CD4-positive, alpha-beta T cell treated with Interleukin-10 for 1 hour (primary cell): ENCODE measurements at places on chromosomes 5 and 9.
A peak's percentile ranks its signal among the peaks of the same experiment; 100 is the strongest.

DNA sequence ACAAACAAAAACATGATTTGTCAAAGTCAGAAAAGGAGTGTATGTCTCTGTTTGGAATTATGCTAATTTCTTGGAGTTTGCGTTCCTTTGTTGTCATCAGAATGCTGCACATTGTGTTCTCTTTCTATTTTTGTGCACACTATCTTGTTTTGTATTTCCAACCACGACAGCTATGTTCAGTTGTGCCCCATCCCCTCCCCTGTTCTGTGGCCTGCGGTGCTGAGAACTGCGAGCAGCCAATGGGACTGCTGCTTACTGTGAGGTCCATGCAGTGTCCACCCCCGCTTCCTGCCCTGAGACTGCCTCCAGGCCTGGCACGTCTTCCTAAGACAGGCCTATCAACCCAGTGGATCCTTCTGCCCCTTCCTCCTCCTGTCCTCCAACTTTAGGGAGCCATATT lies 76.8 kb downstream of the PALM2AKAP2 start:
- no peak for DNase-seq

DNA sequence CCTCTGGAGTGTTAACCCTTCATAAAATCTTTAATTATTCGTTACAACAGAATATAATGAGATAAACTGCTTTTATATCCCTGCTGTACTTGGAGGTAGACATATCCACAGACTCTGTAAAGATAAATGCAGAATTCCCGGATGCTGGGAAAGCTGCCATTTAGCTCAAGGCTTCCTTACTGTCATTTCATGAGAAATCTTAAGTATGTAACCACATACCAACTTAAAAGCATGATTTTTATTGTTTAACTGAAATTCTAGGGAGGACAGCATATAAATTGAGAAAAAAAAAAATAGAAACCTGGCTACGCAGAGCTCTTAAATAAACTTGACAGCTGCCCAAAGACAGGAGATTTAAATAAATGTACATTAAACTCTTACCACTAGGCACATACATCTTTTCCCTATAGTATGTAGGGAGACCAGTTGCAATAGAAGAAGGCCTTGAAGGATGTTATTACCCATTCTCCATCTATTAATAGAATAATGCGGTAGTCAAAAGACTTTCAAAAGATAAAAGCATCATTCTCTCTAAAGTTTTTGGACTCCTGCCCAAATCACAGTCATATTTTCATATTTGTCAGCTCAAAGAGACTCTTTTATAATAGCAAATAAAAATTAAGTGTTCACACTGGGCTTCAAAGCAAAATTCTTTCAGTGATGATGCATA lies 373.8 kb downstream of the NDUFS4 start:
- DNase-seq, result no peak

GRCh38 chr5:62306896-62307689 lies 1.1 kb downstream of the KIF2A start:
- peak; percentile 63 for DNase-seq

GRCh38 chr9:136974817-136975535 lies 2.3 kb upstream of the PTGDS start:
- DNase-seq, result no peak

DNA sequence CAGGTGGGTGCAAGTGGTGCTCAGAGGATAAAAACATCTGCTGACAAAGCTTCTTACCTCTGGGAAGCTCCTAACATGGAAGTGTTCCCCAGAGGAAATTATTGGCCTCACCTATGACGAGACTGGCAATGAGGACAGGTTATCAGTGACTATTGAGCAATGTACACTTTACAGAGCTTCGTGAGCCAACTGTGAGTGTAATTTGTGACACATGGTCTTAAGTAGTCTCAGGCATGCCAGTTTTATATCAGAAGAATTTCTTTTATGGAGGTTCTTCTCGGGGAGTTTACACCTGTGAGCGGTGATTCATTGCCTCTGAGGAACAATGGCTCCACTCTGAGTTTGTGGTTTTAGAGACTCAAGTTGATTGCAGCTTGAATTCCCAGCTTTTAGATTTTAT lies 11.3 kb downstream of the ANKDD1B start:
- DNase-seq, result no peak

DNA sequence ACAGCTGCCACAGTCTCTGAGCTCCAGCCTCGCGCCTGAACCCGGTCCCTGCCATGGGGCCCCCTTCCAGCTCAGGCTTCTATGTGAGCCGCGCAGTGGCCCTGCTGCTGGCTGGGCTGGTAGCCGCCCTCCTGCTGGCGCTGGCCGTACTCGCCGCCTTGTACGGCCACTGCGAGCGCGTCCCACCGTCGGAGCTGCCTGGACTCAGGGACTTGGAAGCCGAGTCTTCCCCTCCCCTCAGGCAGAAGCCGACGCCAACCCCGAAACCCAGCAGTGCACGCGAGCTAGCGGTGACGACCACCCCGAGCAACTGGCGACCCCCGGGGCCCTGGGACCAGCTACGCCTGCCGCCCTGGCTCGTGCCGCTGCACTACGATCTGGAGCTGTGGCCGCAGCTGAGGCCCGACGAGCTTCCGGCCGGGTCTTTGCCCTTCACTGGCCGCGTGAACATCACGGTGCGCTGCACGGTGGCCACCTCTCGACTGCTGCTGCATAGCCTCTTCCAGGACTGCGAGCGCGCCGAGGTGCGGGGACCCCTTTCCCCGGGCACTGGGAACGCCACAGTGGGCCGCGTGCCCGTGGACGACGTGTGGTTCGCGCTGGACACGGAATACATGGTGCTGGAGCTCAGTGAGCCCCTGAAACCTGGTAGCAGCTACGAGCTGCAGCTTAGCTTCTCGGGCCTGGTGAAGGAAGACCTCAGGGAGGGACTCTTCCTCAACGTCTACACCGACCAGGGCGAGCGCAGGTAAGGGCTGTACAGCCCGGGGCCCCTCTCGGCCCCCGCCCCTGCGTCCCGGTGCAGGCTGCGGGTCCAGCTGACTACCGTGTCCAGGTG lies 509 bp downstream of the LVRN start:
- DNase-seq, result no peak

GRCh38 chr5:92758552-92758951 lies 822.5 kb downstream of the NR2F1-AS1 start:
- no peak for DNase-seq

- DNase-seq, result no peak
Observed at GRCh38 chr5:178786417-178786816, 56.0 kb upstream of the ZNF354A start.

DNA sequence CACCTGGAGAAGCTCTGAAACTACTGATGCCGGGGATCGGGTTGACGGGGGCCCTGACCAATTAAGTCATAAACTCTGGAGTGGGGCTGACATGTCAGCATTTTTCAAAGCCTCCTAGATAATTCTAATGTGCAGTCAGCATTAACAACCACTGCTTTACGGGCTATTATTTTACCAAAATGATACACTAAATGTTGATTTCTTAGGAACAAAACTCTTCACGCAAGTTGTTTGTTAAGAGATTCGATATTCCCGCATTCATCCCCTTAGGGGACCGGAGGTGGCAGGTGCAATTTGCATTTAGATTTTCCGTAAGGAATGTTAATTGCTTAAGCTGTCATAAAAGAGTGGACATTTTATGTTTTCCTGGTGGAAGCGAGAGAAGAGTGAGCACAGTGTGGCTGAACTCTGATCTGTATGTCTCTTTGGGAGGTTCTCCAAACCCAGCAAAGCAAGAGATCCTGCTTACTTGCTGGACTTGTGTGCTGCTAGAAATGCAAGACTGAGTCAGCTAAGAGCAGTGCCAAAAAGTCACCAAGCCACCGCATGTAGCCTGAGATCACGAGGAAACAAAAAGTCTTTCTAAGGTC lies 77.6 kb downstream of the UGCG start:
- no peak for DNase-seq

DNA sequence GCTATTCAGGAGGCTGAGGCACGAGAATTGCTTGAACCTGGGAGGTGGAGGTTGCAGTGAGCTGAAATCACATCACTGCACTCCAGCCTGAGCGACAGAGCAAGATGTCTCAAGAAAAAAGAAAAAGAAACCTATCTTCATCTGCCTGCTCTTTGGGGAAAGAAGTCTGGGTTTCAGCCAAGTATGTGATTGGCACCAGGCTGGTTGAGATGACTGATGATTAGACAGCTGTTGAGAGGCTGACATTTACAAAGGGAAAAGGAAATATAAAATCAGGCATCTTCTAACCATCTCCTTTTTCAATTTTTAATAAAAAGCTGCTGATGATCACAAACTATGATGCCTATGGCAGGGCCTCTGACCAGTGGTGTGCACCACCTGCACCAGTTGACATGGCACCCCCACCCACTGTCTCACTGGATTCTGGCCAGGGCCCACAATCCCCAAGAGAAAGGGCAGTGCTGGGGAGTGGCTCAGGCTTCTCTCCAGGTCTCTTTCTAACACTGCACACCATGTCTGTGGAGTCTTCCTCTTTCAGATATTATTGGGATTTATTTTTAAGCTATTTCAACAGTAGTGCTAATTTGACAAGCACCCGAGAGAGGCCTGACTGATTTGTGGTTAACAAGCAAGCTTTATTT lies 17.2 kb upstream of the C5orf15 start:
- no peak for DNase-seq

- no peak for DNase-seq
Observed at GRCh38 chr5:58670582-58670981, 87.7 kb downstream of the RAB3C start.

DNA sequence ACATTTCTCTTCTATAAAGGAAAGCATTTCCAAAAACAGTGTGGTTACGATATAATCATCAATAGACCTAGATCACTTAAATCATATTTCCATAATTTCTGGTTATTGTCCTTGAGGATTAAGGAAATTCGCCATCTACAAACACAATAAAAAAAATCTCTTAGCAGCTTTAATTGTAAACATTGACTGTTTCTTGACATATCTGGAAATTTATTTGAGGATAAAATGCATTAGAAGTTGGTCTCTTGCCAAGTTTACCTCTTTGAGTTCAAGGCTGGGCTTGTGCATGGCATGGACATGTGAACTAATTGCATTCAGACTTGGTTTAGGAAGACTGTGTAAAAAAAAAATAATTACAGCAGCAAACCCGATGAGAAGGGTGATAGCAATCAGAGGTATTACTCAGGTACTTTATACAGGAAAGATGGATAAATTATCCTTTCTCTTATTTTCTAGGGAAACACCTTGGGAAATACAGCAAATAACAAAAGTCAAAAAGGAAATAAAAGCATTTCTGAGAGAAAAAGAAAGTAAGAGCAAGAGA lies 237.9 kb downstream of the SLF1 start:
- no peak for DNase-seq

GRCh38 chr9:38039907-38040682 lies 28.9 kb downstream of the SHB start:
- no peak for DNase-seq

DNA sequence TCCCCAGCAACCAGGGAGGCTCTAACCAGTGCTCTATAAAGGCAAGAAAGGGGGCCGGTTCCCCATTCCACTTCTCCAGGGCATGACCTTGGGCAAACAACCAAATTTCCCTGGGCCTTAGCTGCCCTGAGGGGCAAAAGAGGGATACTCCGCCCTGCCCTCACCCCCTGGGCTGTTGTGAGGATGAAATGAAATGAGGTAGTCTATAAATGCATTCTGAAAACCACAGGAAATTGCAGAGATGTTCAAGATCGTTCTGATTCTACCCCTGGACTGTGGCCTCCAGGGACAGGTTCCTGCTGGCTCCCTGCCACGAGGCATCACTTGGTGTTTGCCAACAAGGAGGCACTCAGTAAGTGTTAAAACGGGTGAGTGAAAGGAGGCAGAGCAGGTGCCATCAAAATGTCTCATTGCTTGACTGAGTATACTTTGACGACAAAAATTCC lies 5.7 kb downstream of the RAPGEF1 start:
- DNase-seq, result peak; percentile 77

DNA sequence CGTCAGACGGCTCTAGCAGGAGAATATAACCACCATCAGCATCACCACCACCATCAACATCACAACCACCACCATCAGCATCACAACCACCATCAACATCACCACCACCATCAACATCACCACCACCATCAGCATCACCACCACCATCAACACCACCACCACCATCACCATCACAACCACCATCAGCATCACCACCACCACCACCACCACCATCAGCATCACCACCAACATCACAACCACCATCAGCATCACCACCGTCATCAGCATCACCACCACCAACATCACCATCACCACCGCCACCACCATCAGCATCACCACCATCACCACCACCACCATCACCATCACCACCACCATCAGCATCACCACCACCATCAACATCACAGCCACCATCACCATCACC lies 210.7 kb downstream of the C9orf50 start:
- DNase-seq, result no peak

GRCh38 chr9:21995006-21995665 lies 545 bp downstream of the CDKN2B-AS1 start:
- peak; percentile 88 for DNase-seq

DNA sequence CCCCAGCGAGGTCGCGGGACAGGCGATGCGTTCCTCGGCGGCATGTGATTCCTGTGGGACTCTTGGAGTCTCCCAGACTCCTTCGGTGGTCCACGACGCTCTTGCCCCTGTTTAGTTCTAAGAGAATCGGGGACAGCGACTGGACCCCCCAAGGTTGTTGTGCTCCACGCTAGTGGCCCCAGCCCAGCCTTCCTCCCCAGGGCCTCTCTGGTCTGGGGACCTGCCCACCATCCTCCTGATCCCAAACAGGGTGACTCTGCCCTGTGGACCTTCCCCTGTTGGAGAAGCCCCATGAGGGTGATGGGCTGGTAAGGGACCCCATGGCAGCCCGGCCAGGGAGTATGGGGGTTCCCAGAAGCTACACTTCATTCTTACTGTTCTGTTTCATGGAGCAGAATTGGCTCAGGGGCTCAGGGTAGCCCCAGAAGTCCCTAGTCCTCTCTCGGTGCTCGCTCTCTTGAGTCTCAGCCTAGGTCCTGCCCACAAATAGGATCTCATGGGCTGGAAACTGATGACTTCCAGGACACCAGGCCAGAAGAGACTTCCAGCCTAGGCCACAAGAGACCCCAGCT lies 880 bp downstream of the CARD19 start:
- no peak for DNase-seq

- DNase-seq, result no peak
Observed at GRCh38 chr5:158903006-158903405, 196.7 kb downstream of the EBF1 start.

DNA sequence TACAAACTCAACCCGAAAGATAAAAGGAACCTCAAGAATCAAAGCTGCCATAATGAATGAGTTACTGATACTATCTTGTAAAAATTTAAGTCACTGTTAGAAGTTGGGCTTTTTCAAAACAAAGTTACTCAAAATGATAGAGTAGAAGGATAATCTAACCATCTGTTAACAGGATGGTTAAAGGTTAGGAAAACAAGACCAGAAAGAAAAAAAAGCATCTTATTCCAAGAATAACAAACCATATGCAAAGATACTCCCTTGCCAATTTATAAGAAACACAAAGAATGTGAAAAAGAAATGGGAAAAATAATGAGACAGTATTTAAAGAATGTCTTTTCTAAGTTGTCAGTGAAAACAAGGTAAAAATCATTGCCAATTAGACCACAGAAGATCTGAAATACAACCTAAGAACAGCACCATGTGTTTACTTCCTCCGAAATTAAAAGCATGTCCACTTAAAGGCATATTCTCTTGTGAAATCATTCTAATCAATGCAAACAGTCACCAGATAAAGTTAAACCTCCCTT lies 51.2 kb downstream of the STRBP start:
- DNase-seq, result no peak
